PC-9 (cell line): ENCODE measurements at places on chromosomes 1 and 21. TPM values are rescaled to one million over a fixed set of nuclear protein-coding genes. Genes with fewer than 3 reads are reported as not detected.

- no peaks in the 10 kb centered on the region for H3K27me3 ChIP-seq
- DNase-seq = no peak
- H3K36me3 ChIP-seq = no peaks in the 10 kb centered on the region
- H3K4me3 ChIP-seq = no peak overlapping the region
Measured at GRCh38 chr1:170804879-170805278, 130.5 kb upstream of the MROH9 start.

DNA sequence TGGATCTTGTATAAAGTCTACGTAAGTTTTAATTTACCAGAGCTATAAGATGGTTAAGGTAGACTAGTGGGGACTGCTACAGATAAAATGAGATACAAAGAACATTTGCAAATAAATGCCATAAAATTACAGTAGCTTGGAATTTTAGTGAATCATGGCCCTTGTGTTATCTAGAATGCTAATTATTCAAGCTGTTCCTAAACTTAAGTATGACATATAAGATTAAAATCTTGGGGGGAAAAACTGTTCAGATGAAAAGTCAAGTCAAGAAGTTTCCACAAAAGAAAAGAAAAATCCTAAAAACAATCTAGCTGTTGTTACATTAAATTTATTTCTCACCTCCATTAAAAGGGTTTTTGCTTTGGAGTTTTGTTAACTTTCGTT, 51.7 kb downstream of the SIM2 start:
- DNase-seq = no peak
- H3K36me3 ChIP-seq = no peaks in the 10 kb centered on the region
- H3K27me3 ChIP-seq = no peaks in the 10 kb centered on the region

DNA sequence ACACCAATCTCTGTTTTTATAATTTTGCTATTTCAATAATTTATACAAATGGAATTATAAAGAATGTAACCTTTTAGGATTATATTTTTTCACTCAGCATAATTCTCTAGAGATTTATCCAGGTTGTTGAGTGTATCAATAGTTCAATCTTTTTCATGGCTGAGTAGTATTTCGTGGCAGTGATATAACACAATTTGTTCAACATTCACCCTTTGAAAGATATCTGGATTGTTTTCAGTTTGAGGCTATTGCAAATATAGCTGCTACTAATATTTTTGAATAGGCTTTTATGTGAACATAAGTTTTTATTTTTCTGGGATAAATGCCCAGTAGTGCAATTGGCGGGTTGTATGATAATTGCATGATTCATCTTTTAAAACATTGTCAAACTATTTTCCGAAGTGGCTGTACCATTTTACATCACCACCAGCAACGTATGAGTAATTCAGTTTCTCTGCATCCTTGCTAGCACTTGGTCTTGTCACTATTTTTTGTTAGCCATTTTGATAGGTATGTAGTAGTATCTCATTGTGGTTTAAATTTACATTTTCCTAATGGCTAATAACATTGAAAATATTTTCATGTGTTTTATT, 55.6 kb upstream of the ABCD3 start:
- H3K27ac ChIP-seq = no peak overlapping the region
- no peaks in the 10 kb centered on the region for H3K36me3 ChIP-seq
- H3K27me3 ChIP-seq = peaks cover 10% of the 10 kb centered on the region; the same call in 1 of the 2 replicates
- 0 out of 2 replicates have a peak, but pooled peaks cover 4% of the 10 kb centered on the region for H3K4me1 ChIP-seq
- H3K4me3 ChIP-seq = no peak overlapping the region
- no peak for DNase-seq

DNA sequence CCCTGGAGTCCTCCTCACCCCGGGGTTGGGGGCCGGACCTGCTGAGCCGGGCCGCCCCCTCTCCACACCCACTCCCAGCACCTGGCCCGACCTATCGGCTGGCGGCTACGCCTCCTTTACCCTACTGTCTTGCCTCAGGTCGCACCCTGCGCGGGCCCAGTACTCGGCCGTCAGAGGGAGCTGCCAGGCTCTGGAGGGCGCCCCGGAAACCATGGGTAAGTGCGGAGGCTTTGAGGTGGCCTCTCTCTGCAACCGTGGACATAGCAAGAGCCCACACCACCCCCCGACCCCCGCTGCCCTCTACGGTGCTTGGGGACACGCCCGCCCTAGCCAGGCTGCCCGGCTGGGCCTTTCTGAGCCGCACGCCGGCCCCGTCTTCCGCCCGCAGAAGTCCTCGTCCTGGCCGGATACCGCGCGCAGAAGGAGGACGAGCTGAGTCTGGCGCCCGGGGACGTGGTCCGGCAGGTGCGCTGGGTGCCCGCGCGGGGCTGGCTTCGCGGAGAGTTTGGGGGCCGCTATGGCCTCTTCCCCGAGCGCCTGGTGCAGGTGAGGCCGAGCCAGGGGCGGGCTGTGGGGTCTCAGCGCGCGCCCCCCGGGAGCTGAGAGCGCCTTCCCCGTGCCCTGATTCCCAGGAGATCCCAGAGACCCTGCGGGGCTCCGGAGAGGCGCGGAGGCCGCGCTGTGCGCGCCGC, at the start of gene SH3D21:
SH3D21 (plus strand) TSS at position 159 of the 692 bp plus-strand sequence; CDS start at position 212, 53 bp downstream.
- peak; percentile 63 for DNase-seq
- H3K27me3 ChIP-seq = no peaks in the 10 kb centered on the region
- H3K36me3 ChIP-seq = peaks cover 19% of the 10 kb centered on the region
- peak within 1 kb of the TSS; percentile 68 for H3K4me3 ChIP-seq
- peaks cover 14% of the 10 kb centered on the region for H3K4me1 ChIP-seq
- H3K27ac ChIP-seq = peak within 1 kb of the TSS; percentile 57

- no peak overlapping the region for H3K27ac ChIP-seq
- no peaks in the 10 kb centered on the region for H3K4me1 ChIP-seq
- no peaks in the 10 kb centered on the region for H3K27me3 ChIP-seq
- DNase-seq = no peak
Measured at GRCh38 chr1:228118040-228118439, 8.9 kb upstream of the MRPL55 start.

DNA sequence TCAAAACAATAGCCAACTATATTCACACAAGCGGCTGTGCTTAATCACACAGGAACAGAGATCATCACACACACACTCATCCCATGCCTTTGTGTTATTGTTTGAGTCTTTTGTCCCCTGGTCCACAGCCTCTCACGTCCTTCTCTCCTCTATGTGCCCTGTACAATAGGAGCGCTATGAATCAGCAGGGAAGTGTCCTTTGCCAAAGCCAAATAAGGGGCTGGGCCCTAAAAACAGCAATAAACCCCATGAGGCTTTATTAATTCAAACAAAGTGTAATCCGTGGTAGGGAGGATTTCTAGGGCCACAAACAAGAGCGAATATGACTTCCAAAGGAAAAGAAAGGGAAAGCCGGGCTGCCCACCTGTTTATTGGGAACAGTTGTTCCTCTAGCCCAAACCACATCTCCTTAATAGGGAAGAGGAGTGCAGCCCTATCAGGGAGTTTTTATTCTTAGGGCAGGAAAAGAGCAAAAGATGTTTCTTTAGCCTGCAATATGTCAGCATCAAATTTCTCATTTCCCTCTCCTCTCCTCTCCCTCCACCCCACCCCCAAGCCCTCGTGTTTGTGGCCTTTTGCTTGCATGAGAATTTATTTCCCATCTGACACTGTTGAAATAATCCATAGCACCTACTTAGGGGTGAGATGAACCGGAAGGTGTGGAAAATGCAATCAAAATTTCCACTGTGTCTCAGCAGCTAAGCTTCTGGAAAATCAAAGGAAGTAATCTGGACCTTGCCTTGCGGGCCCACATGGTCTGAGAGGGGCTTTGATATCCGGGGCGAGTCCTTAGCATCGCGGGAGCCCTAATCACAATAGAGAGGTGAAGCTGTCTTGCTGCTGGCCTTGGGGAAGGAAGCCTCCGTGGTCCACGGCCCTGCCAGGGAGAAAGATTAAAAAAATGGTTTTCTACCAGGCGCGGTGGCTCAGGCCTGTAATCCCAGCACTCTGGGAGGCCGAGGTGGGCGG, 45.3 kb upstream of the ITPKB start:
- H3K27me3 ChIP-seq = no peaks in the 10 kb centered on the region
- no peaks in the 10 kb centered on the region for H3K36me3 ChIP-seq
- H3K27ac ChIP-seq = no peak overlapping the region
- no peak overlapping the region for H3K4me3 ChIP-seq

GRCh38 chr1:21587602-21587953, 78.4 kb downstream of the ALPL start:
- no peaks in the 10 kb centered on the region for H3K36me3 ChIP-seq
- H3K4me1 ChIP-seq = peaks cover 11% of the 10 kb centered on the region; the same call in 1 of the 2 replicates
- no peak overlapping the region for H3K27ac ChIP-seq
- no peaks in the 10 kb centered on the region for H3K27me3 ChIP-seq
- DNase-seq = no peak

DNA sequence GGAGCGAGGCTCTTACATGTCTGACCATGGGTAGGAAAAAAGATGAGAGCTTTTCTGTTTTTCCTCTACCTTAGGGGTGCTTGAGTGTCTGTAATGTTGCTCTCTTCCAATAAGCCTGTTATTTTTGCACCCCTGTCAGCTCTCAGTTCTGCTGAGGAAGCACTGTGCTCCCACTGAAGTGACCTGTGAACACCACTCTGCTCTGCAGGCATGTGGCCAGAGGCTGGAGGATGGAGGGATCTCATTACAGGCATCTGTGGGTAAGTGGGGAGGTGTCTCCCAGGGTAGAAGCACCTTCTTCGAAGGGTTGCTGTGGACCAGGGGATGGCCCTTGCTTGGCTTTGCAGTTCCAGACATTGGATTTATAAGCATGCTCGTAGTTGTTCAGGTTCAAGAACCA, 56.8 kb upstream of the RBM15 start:
- no peaks in the 10 kb centered on the region for H3K36me3 ChIP-seq
- DNase-seq = no peak
- H3K4me1 ChIP-seq = no peaks in the 10 kb centered on the region
- no peak overlapping the region for H3K27ac ChIP-seq
- no peak overlapping the region for H3K4me3 ChIP-seq

DNA sequence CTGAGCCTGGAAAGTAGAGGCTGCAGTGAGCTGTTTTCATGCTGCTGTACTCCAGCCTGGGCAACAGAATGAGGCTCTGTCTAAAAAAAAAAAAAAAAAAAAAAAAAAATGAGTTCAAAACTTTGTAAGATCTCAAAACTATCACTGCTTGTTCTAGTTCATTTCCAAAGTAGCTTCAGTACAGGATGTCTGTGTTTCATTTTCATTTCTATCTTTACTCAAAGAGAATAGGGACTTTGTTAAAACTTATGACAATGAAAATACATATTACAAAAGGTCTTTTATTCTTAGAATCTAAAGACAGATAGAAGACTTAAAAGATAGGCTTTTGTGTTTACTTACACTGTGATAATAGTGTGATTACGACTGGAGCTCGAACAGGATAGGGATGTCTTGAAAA, 709.7 kb downstream of the ADGRL2 start:
- DNase-seq = no peak
- no peaks in the 10 kb centered on the region for H3K4me1 ChIP-seq
- H3K4me3 ChIP-seq = no peak overlapping the region
- H3K27me3 ChIP-seq = no peaks in the 10 kb centered on the region

DNA sequence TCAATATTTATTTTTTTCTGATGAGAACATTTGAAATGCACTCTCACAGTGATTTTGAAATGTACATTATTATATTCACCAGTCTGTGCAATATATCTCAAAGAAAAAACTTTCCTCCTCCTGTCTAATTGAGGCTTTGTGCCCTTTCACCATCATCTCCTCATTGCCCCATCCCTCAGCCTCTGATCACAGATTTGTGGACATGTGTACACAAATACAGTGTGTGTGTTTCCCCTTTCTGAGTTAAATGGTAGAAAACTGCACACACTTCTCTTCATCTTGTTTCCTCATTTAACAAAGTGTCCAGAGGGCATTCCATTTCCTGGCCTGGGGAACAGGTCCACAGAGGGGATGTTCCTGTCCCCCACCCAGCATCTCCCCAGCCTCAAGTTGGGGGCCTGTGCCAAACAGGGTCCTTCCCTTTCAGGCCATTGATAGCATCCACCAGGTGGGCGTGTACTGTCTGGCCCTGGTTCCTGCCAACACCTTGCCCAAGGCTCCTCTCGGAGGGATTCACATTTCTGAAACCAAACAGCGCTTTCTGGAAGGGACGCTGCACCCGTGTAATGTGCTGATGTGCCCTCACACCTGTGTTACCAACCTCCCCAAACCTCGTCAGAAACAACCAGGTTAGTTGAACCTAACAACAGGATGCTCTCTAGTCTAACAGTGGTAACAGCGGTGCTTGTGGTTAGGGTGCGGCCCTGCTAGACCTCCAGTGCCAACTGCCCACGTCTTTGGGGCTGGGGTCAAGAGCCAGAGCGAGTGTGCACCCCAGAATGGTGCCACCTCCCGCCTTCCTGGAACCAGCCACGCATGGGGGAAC, 54.6 kb downstream of the S100B start:
- no peaks in the 10 kb centered on the region for H3K4me1 ChIP-seq
- no peak for DNase-seq
- H3K36me3 ChIP-seq = no peaks in the 10 kb centered on the region
- H3K27ac ChIP-seq = no peak overlapping the region

GRCh38 chr1:164510435-164510834, 48.5 kb upstream of the PBX1 start:
- no peaks in the 10 kb centered on the region for H3K36me3 ChIP-seq
- H3K27me3 ChIP-seq = no peaks in the 10 kb centered on the region
- no peak for DNase-seq
- H3K27ac ChIP-seq = no peak overlapping the region

DNA sequence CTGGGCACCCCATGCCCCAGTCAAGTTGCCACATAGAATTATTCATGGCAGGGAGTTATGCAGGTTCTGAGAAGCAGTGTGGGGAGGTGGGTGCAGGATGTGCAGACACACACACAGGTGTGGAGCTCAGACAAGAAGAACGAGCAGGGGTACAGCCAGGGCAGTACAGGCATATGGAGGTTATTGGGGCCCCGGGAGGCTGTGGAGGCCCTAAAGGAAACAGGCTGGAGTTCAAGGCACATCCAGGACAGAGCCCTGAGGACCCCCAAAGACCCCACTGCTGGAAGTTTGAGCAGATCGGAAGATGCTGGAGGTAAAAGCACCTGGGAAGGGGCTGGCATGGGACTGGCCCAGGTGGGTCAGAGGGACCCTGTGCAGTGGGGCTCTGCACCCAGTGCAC, 171.3 kb downstream of the PSMG1 start:
- H3K4me3 ChIP-seq = no peak overlapping the region
- no peak overlapping the region for H3K27ac ChIP-seq
- no peak for DNase-seq
- H3K36me3 ChIP-seq = no peaks in the 10 kb centered on the region
- no peaks in the 10 kb centered on the region for H3K27me3 ChIP-seq

Gene HSF2BP
- total RNA-seq = 4.6 and 7.3 TPM in 2 replicates

Gene MYOG
- not detected in 2 replicates for total RNA-seq

Gene PLA2G4A
- 2.0 and 3.3 TPM in 2 replicates for total RNA-seq

Gene AGMAT
- 2.7 and 2.9 TPM in 2 replicates for total RNA-seq

Gene SPRR3
- total RNA-seq = 0.57 TPM in 1 of 2 replicates, not detected in the other

Gene FAM72C
- total RNA-seq = 1.3 and 1.7 TPM in 2 replicates

Gene TTC34
- 1.5 and 1.7 TPM in 2 replicates for total RNA-seq

Gene PIGR
- 0.10 TPM in 1 of 2 replicates, not detected in the other for total RNA-seq

Gene ZBTB37
- 7.4 and 8.3 TPM in 2 replicates for total RNA-seq
